Activated naive CD4-positive, alpha-beta T cell (primary cell): ENCODE measurements at places on chromosomes 6 and 20.

- no peak for DNase-seq
Measured at GRCh38 chr6:75374961-75375400, 90.4 kb upstream of the TMEM30A start.

DNA sequence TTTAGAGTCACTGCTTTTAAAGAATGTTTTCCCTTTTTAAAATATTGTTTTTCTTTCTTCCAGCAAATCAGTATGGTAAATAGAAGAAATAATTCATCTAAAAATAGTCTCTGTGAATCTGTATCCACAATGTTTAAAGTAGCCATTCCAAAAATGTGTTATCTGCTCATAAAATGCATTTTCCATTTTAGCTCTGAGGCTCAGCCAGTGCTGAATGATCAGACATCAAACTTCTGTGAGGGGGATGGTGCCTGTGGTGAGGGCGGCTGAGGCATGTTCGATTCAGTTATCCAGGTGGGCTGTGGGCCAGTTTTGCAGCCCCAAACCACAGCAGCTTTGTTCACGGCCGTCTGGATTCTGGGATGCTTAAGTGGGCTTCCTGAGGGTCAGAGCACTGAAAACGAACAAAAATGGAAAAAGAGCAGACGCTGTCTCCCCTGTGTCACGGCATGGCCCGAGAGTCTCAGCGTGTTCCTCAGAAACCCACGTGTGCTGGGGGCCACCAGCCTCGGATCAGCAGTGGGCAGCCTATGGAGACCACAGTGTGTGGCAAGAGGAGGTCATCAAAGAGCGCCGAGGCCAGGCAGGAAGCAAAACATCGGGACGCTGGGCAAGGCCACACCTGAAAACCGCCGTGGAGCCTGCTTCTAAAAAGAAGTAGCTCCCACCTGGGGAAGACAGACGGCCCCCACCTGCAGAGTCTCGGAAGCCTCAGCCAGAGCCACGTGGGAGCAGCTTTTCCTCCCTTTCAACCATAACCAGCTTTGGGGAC, 134.9 kb upstream of the THBS2 start:
- no peak for DNase-seq

- DNase-seq: no peak
Measured at GRCh38 chr6:35694462-35694861, 5.7 kb upstream of the FKBP5 start.

GRCh38 chr6:44268095-44268628, 2.1 kb upstream of the TMEM151B start:
- DNase-seq: no peak

DNA sequence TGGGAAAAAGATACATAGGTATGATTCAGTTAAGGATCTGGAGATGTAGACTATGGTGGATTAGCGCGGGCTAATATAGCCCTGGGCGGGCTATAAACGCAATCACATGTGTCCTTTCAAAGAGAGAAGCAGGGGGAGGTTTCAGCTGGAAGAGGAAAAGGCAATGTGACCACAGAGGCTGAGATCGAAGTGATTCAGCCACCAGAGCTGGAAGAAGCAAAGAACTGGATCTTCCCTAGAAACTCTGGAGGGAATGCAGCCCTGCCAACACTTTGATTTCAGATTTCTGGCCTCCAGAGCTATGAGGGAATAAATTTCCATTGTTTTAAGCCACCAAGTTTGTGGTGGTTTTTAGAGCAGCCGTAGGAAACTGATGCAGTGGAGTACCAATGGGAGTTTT, 81.5 kb upstream of the NHSL1 start:
- DNase-seq: no peak

- no peak for DNase-seq
Measured at GRCh38 chr6:34466242-34467185, 638 bp downstream of the PACSIN1 start.

GRCh38 chr6:165821754-165822153, 158.7 kb upstream of the PDE10A start:
- DNase-seq: no peak
